ENCODE measurements at places on chromosomes 3 and 15.

GRCh38 chr3:166455744-166456143 is 618.5 kb upstream of the BCHE start:
- DNase-seq, result no peak

DNA sequence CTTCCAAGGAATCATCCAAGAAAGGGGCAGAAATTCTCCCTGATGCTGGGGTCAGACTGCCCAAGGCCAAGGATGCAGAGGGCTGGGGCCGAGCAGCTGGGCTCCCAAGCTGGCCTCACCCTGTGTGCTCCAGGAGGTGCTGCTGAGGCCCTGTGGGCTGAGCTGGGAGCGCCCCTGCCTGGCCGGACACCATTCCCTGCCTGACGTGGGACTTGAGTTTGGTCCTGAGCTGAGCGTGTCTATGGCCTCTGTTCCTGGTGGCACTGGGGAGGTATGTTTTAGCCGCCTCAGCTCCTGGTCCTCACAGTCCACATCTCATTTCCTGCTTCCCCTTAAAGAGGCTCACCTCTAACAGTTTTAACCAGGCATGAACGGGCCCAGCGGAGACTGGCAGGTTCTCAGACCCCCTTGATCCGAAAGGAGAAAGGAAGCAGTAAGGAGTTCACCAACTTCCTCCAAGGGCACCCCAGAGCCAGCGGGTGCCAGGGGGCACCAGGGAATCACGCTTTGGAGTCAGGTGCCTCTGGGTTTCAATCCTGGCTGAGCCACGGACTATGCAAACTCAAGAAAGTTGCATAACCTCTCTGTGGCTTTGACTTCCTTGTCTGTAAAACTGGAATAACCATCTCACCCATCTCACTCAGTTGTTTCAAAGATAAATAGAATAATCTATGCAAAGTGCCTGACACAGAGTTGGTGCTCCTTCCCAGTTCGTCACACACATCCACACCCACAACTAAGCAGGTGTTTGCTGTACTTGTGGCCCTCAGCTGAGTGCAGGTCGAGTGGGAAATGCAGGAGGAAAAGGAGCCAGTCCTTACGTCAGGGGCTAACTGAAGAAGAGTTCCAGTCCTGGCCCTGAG is 48.6 kb downstream of the SLC12A8 start:
- DNase-seq, result no peak

DNA sequence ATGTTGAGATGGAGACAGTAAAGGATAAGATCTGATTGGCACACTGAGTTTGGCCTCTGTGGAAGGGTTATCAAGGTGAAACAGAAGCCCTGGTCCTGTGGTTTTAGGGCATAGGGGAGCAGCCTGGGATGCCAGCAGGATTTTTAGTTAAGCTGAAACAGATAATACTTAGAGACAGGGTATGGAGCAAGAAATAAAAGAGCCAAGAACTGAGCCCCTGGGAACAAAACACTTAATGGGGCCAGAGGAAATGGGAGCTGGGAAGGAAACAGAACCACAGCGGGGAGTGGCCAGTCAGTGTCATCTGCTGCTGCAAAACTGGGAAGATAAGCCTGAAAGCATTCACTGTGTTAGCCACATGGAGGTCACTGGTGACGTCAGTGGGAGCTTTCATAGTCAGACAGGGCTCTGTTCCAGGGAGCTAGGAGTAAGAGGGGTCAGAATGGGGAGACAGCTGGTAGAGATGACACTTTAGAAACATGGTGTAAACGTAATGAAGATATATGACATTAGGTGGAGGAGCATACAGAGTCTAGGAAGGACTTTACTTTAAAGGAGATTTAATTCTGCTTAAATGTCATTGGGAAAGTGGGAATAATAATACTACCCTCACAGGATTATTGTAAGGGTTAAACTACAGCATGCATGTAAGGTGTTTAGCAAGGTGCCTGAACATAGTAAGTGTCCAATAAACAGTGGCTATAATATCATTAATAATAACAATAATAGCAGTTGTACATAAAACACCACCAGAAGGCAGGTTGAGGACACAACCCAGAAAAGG is 172.7 kb upstream of the CTNNB1 start:
- DNase-seq, result no peak

DNA sequence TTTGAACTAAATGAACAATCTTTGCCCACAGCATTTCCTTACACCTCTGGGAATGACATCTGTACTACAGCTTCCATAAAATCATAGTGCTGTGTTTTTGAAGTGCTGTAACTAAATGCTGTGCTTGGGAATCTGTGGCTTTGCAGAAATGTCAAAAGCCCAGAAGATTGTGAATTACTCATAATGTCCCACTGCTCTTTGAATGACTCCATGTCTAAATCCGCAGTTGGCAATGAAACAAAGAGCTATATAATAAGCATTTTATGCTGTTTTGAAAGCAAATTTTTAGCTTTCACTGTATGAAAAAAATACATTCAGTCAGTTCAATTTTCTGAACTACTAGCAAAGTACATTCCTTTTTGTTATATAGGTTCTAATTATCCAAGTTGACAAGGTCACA is 88.6 kb upstream of the ADAMTS17 start:
- no peak for DNase-seq

- DNase-seq, result no peak
Measured at GRCh38 chr3:4633078-4634004, 140.2 kb downstream of the ITPR1 start.

GRCh38 chr3:48042071-48042760 is 26.0 kb upstream of the MAP4 start:
- DNase-seq, result no peak

DNA sequence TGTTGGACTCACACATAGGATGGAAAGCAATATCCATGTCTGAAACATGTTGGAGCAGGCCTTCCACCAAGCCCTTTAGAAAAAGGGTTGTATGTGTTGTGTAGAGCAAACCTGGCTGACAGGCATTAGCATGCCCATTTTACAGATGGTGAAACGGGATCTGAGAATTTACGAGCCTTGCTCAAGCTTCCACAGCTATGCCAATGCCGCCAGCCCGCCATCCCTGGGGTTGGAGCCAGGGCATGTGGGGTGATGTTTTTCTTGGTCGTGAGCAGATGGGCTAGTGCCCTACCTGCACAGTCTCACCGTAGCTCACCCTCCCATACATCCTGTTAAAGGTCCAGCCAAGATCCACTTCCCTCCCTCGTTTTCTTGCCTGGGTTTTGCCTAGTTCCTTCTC is 97.5 kb upstream of the TLE3 start:
- DNase-seq, result no peak

DNA sequence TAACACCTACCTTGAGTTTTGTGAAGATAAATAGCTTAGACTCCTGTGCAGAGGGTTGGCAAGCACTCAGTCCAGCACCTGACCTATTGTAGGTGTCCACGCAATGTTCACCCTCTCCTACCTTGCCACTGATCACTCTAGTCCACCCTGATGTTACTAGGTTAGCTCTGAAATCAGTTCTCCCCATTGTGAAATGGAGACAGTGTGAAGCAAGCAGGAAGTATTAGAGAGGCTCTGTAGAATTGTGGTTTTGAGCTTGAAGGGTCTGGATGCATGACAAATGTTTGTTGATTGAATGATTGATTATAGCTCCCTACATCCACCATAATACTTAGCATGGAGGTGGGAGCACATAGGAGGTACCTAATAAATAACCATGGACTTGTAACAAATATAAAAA is 199.7 kb downstream of the RPLP1 start:
- DNase-seq, result no peak

DNA sequence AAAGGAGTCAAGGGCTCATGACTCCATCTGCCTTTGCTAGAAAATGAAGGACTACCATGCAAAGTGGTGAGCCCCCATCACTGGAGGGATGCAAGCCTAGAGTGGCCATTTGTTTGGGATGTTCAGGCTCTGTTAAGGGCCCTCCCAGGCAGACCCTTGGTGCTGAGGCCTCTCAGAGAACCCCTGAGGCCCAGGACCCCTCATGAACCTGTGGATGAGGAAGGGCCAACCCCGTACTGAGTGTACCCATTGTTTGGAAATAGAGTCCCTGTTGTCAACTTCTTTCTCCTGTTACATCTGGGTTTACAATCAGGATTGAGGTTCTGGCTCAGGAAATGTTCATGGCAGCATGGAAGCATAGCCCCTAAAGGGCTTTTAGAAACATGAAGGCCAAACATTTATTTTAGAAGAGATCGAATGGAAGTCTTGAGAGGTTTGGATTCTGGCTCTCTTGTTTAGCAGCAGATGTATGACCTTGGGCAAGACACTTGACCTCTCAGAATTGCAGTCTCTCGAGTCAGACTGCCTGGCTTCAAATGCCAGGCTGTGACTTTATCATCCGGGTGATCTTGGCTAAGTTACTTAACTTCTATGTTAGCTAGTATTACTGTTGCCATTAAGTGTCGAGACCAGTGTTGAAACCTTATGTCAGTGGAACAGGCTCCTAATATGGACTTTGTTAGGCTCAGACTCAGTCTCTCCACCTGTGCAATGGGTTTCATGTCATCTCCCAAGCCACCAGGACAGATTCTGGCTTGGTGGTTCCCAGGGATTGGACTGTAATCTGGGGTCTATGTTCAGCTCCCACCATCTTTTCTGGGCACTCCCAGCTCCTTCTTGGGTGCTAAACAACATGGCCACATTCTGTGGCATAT is 12.4 kb downstream of the ITGA11 start:
- no peak for DNase-seq

GRCh38 chr3:32048487-32049182 is 57.8 kb upstream of the GPD1L start:
- no peak for DNase-seq

All from stimulated activated CD8-positive, alpha-beta memory T cell treated with anti-CD3 and anti-CD28 coated beads, Interleukin-15, amount 100 ng/mL, for 4 hours (primary cell).